ENCODE measurements at places on chromosomes 5 and 9. TPM values are rescaled to one million over a fixed set of nuclear protein-coding genes. Genes with fewer than 3 reads are reported as not detected.

Gene AOPEP
- total RNA-seq = 220 TPM

Gene NXNL2
- total RNA-seq = 0.67 TPM

Gene WDR31
- total RNA-seq = 1.4 TPM

Gene RNF208
- 1.8 TPM for total RNA-seq

Gene FAM120AOS
- total RNA-seq = 51.4 TPM

Gene LCP2
- total RNA-seq = not detected

Gene DND1
- total RNA-seq = 1.4 TPM

Gene TTC23L
- total RNA-seq = 0.28 TPM

Gene MEGF10
- total RNA-seq = not detected

Gene PCDHB10
- total RNA-seq = 0.05 TPM

Gene CAMK4
- total RNA-seq = not detected

Gene VCAN
- 14.1 TPM for total RNA-seq
